ENCODE measurements at places on chromosomes 5 and 9.

DNA sequence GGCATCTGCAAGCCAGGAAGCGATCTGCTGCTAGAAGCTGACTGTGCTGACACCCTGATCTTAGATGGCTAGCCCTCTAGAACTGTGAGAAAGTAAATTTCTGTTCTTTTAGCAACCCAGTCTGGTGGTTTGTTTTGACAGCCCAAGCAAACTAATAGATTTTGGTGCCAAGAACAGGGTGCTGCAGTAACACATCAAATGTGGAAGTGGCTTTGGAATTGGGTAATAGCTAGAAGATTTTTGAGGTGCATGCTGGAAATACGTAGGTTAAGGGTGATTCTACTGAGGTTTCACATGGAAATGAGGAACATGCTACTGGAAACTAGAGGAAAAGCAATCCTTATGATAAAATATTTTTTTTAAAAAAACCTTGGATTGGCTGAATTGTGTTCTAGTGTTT lies 153.5 kb upstream of the SH3GL2 start:
- no peak for DNase-seq

DNA sequence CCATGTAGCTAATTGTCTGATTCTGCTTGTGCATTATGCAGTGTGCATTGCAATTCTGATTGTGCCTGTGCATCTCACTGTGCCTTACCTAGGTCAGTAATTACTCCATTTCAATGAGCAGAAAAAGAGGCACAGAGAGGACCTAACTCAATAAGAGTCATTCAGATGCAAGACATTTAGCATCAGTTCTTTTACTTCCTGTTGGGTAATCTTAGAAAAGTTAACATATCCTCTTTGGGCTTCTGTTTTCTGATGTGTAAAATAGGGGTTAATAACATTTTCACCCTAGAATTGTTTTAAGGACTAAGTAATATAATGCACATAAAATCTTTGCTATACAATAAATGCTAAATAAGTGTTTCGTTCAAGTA lies 7.0 kb upstream of the DCTN4 start:
- DNase-seq = no peak

DNA sequence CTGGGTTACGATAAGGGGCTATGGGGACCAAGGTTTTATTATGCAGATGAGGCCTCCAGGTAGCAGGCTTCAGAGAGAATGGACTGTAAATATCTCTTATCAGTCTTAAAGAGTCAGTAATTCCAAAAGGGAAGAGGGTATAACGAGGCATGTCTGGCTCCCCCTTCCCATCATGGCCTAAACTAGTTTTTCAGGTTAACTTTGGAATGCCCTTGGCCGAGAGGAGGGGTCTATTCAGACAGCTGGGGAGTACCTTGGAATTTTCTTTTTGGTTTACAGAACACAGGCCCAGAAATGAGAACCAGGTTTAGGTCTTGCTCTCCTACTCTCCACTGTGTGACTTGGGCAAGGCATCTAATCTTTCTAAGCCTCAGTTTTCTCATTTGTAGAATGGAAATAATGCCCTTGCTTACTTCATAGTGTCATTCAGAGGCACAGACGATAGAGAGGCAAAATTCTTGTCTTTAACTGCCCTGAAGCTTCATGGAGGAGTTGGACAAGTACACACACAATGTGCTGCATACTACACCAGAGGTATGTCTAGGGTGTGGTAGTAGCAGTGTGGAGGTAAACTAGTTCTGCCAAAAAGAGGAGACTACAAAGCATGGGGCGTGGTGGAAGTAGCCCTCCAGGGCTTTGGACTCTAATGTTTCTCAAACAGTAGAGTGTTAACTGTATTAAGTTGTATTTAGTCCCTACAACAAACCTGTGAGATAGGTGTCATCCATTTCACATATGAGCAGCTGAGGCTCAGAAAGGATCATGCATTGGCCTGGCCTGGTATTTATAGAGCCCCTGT lies 45.5 kb downstream of the IRF1 start:
- no peak for DNase-seq

- DNase-seq = no peak
Measured at GRCh38 chr9:128008171-128008570, 27.4 kb upstream of the EEIG1 start.

- no peak for DNase-seq
Measured at GRCh38 chr9:134411440-134412297, 85.4 kb downstream of the RXRA start.

DNA sequence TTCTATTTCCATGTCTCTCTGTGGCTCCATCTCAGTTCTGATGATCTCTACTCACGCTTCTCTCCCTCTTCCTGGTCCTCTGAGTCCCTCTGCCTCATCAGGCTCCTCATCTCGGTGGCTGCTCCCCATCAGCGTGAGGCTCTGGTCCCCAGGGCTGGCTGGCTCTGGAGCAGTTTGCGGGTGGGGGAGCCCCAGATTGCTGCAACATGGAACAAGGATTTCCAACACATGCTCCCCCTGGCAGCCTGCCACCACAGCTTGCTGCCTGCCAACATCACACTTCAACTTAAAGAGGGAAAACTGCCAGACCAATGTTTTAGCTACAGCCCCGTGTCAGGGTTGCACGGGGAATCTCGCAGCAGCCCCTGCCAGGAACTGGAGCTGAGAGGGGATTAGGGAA lies 77.2 kb upstream of the NEK6 start:
- no peak for DNase-seq

DNA sequence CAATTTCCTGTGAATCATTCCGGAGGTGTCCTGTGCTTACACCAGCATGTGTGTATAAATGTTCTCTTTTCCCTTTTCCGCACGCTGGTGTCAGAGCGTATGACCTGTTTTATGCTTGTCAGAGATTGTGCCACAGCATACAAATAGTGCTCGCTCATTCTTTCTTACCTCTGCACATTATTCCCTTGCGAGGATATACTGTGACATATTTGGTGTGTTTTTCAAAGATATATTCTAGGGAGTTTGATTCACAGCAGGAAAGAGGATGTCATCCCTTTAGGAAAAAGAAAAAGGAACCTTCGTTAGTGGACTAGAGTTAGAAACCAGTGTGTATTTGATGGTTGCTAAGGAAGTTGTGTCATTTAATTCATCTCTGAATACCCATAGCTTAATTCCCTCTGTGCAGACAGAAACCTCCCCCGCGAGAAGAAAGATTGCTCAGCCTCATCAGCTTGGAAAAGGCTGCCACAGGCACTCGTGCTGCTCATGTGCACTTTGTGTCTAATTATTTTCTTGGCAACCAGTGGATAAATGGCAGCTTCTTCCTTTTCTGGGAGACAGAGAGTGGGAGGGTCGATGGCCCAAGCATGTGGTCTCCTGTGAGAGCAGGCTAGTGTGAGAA lies 14.7 kb upstream of the CCIN start:
- no peak for DNase-seq

- DNase-seq = no peak
Measured at GRCh38 chr9:87655731-87656130, 70.2 kb upstream of the CTSL start.

GRCh38 chr5:162990856-162991497 lies 446.4 kb upstream of the CCNG1 start:
- DNase-seq = no peak

- peak; percentile 41 for DNase-seq
Measured at GRCh38 chr5:150783422-150783928, 4.9 kb downstream of the SMIM3 start.

- DNase-seq = no peak
Measured at GRCh38 chr9:98359569-98359968, 104.1 kb upstream of the TBC1D2 start.

- no peak for DNase-seq
Measured at GRCh38 chr5:149177339-149177843, 36.1 kb downstream of the ABLIM3 start.

- no peak for DNase-seq
Measured at GRCh38 chr5:105430516-105430915, 1867.9 kb upstream of the NUDT12 start.

DNA sequence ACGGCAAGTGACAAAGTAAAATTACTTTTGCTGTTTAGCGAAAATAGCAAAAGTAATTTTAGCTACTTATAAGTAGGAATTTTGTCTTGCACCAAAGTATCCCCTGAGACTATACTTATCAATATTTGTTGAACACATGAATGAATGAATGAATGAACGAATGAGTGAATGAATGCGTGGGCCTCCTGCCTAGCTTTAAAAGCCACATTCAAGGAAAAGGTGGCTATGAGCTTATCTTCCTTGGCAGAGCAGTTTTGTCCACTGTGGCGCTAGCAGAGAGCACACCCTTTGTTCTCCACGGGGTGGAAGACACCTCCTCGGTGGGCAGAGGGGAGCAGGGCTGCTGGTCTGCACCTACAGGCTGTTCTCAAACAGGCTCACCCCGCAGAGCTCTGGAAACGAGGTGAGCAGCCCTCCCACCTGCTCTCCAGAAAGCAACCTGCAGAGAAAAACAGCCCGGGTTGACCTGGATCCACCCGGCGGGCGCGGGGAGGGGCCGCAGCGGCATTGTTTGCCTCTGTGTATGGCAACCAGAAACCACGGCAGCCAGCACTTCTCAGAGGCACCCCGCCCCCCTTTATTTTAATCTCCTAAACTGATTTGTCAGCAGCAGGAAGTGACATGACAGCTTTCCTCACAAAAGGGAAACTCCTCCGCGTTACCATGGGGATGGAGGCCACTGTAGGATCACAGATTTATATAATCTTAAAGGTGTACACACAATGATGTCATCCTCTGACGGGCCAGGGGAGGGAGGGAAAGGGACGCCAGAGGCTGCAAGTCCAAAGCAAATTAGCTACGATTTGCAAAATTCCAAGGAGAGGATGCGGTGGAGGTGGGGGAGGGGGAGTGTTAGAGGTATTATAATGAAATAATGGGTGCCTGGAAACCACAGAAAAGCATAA lies 5.9 kb downstream of the DUSP1 start:
- peak; percentile 83 for DNase-seq

DNA sequence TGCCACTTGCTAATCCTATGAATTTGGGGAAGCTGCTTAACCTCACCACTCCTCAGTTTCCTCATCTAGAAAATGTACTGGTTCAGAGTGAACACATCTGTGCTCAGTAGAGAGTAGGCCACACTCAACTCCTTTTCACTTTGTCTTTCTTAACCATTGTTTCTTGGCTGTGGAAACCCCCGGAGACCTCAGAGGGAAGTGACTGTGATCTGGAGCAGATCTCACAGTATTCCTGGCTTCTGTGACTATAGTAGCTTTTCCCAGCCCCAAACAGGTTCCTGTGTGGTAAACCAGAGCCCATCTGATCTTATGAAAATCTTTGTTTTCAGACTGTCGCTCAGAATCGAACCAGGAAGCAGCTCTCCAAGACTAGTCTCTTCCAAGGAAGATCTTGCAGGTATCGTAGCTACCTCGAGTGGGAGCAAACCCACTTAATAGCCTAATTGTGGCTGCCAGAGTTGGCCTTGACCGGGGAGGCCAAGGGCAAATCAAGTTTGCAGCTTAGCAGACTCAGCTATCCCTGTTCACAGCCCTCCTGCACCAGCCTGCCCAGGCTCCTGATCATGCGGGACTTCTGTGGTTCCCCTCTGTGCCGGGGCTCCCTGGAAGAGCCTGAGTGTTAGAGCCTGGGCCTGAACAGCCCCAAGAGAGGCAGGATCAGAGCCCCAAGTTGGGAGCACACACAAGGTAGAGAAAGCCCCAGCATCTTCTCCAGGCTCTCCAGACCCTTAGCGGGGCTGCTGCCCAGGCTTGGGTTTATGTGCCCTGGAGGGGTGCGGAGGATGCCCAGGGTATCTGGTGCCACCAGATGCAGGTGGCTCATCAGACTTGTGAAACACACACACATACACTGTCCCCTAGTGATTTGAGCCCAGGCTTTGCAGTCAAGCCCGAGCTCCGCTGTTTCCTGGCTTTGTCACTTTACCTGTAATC lies 52.2 kb upstream of the ANGPTL2 start:
- DNase-seq = no peak

GRCh38 chr9:98897745-98898144 lies 46.0 kb upstream of the COL15A1 start:
- no peak for DNase-seq

GRCh38 chr9:129852579-129852978 lies 17.3 kb downstream of the USP20 start:
- DNase-seq = no peak

- DNase-seq = no peak
Measured at GRCh38 chr9:126611592-126612325, 2.0 kb upstream of the LMX1B start.
